Foreskin keratinocyte (primary cell): ENCODE measurements at places on chromosomes 1 and 21. TPM values are rescaled to one million over a fixed set of nuclear protein-coding genes. Genes with fewer than 3 reads are reported as not detected.

DNA sequence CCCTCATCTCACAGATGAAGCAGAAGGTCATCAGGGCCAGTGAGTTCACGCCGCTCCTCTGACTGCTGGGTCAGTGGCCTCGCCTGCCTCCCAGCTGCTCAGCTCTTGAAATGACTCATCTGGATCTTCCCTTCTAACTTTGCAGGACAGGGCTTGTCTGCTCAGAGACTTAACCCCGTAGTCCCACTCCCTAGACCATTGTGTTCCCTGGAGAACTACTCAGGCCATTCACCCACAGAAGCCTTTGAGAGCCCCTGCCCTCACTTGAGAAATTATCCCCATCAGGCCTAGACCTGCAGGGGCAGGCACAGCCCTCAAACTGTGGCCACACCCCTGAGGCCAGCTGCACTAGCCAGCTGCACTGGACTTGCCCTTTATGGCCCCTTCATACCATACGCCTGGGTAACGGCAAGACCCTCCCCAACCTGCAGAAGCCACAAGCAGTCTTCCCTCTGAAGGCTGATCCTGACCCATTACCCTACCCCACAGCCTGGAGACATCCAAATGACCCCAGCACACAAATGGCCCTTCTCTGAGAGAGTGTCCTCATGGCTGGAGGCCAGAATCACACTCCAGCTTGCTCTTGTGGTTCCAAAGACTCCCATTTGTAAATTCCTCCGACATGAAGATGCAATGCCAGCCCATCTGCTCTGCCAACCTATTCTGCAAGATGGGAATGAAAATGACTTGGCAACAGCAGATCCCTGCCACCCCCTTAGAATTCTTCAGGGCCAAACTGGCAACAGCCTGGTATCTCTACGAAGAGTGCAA, 33.2 kb downstream of the RCSD1 start:
- peak; percentile 93 for DNase-seq

DNA sequence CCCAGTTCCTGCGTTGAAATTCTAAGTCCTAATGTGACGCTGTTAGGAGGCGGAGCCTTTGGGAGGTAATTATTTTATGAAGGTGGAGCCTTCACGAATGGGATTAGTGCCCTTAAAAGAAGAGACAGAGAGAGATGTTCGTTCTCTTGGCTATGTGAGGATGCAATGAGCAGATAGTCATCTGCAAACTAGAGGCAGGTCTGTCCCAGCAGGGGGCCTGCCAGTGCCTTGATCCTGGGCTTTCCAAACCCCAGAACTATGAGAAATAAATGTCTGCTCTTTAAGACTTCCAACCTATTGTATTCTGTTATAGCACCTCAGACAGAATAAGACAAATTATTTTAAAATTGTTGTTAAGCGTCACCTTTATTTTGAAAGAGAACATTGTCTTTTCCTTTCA, 123.1 kb upstream of the KCNJ6 start:
- DNase-seq: no peak

DNA sequence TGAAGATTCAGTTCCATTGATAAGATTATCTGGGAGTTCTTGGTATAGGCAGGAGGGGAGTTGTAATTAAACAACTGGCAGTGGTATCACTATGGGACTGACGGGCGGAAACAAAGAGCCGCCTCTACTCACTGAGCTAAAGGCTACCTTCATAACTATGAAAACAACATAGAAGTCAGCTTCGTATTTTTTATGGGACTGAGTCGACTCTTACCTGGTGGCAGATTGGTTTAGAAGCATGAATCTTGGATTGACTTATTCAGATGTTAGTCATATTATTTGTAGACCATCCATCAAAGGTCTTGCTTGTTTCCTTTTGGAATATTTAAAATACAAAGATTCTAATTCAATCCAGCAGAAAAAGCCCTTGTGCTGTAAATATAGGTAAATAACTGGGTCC, 6.3 kb upstream of the HHIPL2 start:
- no peak for DNase-seq

- DNase-seq: no peak
Observed at GRCh38 chr1:170620164-170620563, 43.8 kb upstream of the PRRX1 start.

DNA sequence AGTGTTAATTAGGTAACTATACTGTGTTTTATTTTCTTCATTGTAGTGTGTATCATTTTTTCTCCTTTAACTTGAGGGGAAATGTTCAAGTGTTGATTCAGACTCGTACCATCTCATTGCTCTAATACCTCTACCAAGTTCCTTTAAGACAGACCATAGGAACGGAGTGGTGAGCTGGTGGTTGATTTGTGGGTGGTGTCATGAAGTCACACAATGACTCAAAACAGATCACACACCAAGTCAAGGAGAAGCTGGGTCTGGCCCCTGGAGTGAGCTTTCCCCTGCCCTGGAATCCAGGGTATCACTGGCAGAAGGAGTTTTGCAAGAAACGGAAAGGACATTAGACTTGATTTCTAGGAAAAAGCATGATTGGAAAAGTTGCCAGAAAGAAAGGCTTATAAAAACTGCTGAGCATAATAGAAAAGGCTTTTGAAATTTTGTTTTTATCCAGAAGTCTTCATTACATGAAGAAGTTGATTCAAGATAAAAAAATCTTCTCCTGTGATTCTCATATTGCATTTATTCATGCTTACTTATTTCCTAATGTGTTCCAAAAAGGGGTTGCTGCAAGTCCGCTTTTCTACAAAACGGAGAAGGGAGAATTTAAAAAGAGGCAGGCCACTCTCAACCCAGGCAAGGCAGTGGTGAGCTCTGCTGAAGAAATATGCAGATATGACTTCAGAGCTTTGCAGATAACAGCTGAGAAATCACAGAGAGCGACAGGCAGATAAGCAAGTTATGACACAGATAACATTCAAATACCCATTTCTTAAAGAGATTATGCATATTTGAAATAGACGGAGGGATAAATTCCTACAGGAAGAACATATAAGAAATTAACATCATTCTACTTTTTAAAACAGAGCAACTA, 79.7 kb downstream of the TBX19 start:
- no peak for DNase-seq

- no peak for DNase-seq
Observed at GRCh38 chr1:185066181-185066580, 20.8 kb downstream of the RNF2 start.

GRCh38 chr1:203673550-203674411, 47.1 kb downstream of the ATP2B4 start:
- DNase-seq: peak; percentile 87

- DNase-seq: no peak
Observed at GRCh38 chr1:219621047-219621786, 8.3 kb upstream of the ZC3H11B start.

GRCh38 chr1:109789551-109790180, 25.9 kb upstream of the EPS8L3 start:
- no peak for DNase-seq

DNA sequence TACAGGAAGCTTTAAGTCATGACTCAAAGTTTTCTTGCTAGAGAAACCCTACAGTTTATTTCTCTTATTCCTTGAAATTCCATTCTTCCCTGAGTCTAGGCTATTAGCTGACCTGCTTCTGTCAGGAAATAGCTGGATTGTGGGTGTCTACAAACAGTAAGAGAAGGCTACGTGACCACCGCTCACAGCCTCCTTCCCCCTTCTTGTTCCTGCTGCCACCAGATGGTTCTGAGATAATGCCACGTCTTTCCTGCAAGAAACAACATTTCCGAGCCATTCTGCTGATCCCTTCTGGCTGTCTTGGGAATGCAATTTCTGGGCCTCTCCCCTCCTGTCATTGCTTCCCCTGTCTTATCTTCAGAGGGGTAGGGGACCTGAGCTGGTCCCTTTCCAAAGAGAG, 128.9 kb upstream of the SGIP1 start:
- DNase-seq: no peak

DNA sequence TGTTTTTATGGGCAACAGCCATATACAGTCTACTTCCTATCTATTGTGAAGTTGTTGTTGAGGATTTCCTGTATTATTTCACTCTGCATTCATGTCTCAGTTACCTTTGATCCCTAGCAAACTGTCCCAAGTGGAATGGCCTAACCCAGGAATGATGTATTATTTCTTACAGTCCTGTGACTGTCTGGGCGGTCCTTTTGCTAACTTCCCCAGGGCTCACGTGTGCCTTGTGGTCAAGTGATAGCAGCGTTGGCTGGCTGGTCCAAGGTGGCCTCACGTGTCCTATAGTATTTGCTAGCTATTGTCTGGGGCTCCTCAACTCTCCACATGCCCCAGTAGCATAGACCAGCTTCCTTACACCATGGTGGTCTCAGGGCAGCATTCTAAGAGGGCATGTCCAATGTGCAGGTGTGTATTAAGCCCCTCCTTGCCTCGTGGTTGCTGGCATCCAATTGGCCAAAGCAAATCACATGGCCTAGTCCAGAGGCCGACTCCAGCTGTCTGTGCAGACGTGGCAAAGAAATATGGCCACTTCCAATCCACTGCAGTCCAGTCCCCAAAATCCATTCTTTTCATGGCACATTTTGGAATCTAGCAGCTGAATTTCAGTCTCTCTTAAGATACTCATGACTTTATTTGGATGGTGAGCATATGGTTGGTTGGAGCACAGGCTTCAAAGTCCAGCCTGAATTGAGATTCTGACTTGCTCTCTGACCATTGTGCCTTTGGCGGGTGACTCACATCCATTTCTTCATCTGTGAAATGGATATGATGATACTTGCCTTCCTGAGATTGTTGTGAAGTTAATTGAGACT, 94.1 kb downstream of the GALNT2 start:
- DNase-seq: peak; percentile 53

DNA sequence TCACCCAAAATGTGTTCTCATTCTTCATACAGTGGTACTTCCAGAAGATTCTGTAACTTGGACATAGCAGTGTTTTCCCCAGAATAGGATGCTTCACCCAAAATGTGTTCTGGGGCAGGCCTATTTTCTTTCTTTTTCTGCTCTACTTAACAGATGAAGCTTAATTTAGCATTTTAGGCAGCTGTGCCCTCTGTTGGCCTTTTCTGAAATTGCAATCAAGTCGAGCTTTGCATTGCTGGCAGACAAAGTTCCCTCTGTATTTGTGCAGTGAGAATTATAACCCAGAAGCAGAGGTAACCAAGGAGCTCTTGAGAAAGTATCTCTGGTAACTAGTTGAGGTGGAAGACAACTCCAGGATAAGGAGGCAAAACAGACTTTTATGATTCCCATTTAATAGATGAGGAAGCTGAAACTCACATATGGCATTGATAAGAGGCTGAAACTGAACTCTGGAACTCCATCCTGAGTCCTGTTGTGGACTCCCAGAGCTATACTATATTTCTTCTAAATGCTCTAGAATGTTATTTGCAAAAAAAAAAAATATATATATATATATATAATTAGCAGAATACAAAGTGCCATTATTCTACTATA, 50.3 kb upstream of the L1TD1 start:
- peak; percentile 28 for DNase-seq

DNA sequence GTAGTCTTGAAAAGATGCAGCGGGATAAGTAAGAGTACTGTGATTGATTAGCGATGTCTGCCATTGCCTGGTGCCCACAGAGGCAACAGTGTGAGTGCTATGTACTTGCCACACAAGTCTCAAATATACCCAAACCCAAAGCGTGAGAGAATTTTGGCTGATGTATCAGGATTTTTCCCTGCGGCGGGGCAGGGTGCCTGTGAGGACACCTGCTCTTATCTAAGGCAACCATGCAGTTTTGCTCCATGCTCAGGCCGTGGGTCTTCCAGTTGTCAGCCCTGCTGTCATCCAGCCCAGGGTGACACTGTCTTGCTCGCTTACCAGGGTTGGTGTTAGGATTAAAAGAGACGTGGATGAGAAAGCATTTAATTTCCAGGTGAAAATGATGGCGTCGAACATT, 202.7 kb downstream of the PTPRU start:
- no peak for DNase-seq

GRCh38 chr1:153763365-153764225, 11.6 kb upstream of the SLC27A3 start:
- DNase-seq: no peak

- DNase-seq: no peak
Observed at GRCh38 chr1:84861516-84861915, 31.5 kb downstream of the LPAR3 start.

PLEKHG5 gene
- total RNA-seq: 33.9 and 57.3 TPM in 2 replicates

OR14K1 gene
- total RNA-seq: not detected in 2 replicates

ATP6V1G3 gene
- not detected in 2 replicates for total RNA-seq

AMY2A gene
- not detected in 2 replicates for total RNA-seq

AMIGO1 gene
- total RNA-seq: 0.32 and 0.82 TPM in 2 replicates

CLDN17 gene
- total RNA-seq: 0.07 TPM in 1 of 2 replicates, not detected in the other

RYR2 gene
- not detected in 2 replicates for total RNA-seq

HCRTR1 gene
- total RNA-seq: not detected in 2 replicates
